Upper lobe of right lung (tissue), 1 donor: ENCODE measurements at places on chromosomes 13 and 19. TPM values are rescaled to one million over a fixed set of nuclear protein-coding genes. Genes with fewer than 3 reads are reported as not detected.
A peak's percentile ranks its signal among the peaks of the same experiment; 100 is the strongest.

GRCh38 chr13:20291675-20292074 is 59.6 kb upstream of the GJB6 start:
- H3K4me3 ChIP-seq, result no peak overlapping the region
- no peaks in the 10 kb centered on the region for H3K27me3 ChIP-seq
- no peaks in the 10 kb centered on the region for H3K4me1 ChIP-seq

GRCh38 chr19:13872695-13873389 is 4.1 kb upstream of the NANOS3 start:
- DNase-seq, result no peak
- no peak overlapping the region for H3K27ac ChIP-seq
- no peaks in the 10 kb centered on the region for H3K36me3 ChIP-seq
- peak overlapping the region; percentile 33 for H3K4me3 ChIP-seq
- no peaks in the 10 kb centered on the region for H3K27me3 ChIP-seq

GRCh38 chr19:30924670-30925069 is 424.6 kb downstream of the TSHZ3 start:
- no peaks in the 10 kb centered on the region for H3K4me1 ChIP-seq
- no peaks in the 10 kb centered on the region for H3K36me3 ChIP-seq
- no peak for DNase-seq
- no peak overlapping the region for H3K4me3 ChIP-seq

DNA sequence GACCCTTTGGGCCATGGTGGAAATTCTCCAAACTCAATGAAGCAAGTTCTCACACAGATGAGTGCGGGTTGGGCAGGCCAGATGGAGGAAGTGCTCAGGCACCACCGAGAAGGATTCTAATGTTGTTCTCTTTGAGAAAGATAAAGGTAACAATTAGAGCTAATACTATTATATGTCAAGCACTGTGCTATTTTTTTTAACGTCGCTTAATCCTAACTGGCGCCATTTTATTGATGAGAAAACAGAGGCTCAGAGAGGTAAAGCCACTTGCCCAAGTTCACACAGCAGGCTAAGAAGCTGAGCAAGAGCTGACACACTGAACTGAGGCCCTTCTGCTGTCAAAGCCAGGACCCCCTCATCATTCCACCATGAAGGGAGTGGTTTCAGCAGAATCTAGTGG is 1.0 kb downstream of the FBL start:
- no peaks in the 10 kb centered on the region for H3K27me3 ChIP-seq
- peak overlapping the region; percentile 96 for H3K4me3 ChIP-seq
- H3K4me1 ChIP-seq, result peaks cover 32% of the 10 kb centered on the region
- peaks cover 1% of the 10 kb centered on the region for H3K36me3 ChIP-seq
- no peak for DNase-seq
- H3K27ac ChIP-seq, result peak overlapping the region; percentile 93

GRCh38 chr13:76816394-76816793 is 69.8 kb downstream of the KCTD12 start:
- no peak overlapping the region for H3K27ac ChIP-seq
- no peaks in the 10 kb centered on the region for H3K4me1 ChIP-seq
- DNase-seq, result no peak
- no peak overlapping the region for H3K4me3 ChIP-seq
- H3K27me3 ChIP-seq, result no peaks in the 10 kb centered on the region

DNA sequence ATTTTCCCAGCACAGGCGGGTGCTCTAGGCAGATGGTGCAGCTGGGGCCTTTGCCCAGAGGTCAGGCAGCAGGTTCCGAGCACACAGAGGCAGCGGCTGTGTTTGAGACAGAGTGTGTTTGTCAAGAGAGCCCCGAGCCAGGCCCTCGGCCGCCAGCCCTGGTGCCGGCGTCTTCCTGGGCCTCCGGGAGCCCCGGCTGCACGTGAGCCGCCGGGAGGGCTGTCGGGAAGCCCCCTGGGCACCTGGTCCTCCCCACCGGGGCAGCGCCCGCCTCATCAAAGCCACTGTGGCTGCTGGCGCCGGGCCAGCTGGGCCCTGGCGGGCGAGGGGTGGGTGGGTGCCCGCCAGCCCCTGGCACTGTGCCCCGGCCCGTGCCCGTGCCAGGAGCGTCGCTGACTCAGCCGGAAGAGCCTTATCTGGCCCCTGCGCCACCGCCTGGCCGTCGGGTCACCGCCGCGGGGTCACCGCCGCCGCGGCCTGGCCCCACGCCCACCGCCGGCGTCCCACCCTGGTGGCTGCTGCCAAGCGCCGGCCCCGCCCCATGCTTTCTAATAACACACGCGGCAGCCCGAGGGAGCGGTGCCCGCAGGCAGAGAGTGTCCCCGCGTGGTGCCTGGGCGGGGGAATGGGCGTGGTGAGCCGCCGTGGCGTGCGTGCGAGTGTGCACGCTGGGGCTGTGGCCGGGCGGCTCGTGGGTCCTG is 14.9 kb downstream of the ARID3A start:
- no peaks in the 10 kb centered on the region for H3K27me3 ChIP-seq
- H3K4me3 ChIP-seq, result peak overlapping the region; percentile 41
- DNase-seq, result peak; percentile 90

DNA sequence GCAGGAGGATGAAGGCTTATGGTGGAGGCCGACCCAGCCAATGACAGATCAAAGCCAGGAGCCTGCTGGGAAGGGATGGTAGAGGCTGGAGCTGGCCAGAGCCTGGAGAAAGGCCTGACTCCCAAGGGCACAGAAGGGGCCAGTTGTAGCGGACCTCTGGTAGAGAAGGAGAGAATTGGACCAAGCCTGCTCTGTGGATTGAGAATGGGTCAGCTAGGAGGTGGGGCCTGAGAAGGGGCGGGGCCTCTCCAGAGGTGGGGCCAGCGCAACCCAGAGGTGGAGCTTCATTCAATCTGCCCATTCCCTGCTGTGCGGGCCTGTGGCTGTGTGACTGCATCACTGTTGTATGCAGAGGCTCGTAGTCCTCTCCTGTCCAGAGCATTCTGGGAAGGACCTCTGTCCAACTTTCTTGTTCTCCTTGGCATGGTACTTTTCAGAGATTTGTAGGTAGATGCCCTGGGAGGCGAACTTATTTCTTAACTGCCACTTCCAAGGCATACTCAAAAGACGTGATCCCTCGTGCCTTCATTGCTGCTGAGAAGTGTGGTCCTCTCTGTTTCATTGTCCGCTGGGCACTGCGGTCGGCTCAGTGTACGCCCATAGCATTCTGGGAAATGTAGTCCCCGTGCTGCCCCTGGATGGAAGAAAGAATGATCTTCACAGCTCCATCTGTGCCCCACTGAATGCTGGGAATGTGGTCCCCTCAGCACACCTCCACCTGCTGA is 6.7 kb downstream of the GRIN2D start:
- H3K4me1 ChIP-seq, result no peaks in the 10 kb centered on the region
- H3K36me3 ChIP-seq, result no peaks in the 10 kb centered on the region
- H3K27ac ChIP-seq, result no peak overlapping the region
- H3K27me3 ChIP-seq, result peaks cover 28% of the 10 kb centered on the region
- H3K4me3 ChIP-seq, result no peak overlapping the region

DNA sequence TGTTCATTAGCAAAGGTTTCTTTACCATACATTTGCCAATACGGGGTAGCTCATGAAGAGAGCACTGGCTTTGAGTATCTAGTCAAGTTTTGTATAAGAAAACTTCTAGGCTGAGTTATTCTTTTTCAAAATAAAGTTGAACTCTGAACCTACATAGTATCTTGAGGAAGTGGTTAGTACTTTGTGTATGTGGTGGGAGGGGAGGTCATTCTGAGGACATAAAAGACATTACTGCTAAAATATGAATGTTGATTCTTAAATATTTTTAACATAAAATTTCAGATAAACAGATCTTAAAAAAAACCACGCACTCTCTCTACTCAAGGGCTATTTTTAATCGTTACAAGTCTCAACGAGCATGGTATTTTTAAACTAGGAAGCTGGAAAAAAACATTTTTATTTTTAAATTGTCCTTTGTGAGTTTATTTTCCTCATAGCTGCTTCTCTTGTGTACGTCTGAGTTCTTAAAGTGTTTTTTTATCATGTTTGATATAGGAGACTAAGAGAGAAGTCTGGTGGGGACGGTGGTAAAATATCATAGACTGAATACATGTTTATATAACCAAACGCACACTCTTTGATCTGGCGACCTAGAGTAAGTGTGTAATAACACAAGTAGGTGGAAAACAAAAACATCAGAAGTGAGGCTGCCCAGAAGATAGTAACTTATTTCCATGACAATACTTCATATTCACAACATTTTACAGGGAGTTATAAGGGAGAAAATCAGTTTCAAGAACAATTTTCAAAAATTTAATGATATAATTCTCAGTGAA is 118.0 kb upstream of the POSTN start:
- H3K36me3 ChIP-seq, result no peaks in the 10 kb centered on the region
- no peak overlapping the region for H3K27ac ChIP-seq
- H3K27me3 ChIP-seq, result no peaks in the 10 kb centered on the region
- no peak for DNase-seq
- H3K4me1 ChIP-seq, result no peaks in the 10 kb centered on the region
- H3K4me3 ChIP-seq, result no peak overlapping the region

DNA sequence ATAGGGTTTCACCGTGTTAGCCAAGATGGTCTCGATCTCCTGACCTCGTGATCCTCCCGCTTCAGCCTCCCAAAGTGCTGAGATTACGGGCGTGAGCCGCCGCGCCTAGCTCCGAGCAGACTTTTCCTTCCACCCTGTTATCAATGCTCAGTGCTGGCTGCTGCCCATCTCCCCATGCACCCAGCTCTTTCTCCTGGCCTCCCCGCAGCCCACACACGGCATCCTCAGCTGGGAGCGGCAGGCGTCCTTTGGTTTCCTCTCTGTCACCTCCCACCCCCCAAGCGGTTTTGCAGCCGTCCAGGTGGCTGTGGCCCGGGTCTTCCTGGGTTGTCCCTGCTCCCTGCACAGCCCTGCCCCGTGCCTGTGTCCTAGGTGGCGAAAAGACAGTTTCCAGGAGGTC is 12.1 kb downstream of the PRR22 start:
- no peak overlapping the region for H3K4me3 ChIP-seq
- H3K4me1 ChIP-seq, result no peaks in the 10 kb centered on the region
- H3K27me3 ChIP-seq, result no peaks in the 10 kb centered on the region

DNA sequence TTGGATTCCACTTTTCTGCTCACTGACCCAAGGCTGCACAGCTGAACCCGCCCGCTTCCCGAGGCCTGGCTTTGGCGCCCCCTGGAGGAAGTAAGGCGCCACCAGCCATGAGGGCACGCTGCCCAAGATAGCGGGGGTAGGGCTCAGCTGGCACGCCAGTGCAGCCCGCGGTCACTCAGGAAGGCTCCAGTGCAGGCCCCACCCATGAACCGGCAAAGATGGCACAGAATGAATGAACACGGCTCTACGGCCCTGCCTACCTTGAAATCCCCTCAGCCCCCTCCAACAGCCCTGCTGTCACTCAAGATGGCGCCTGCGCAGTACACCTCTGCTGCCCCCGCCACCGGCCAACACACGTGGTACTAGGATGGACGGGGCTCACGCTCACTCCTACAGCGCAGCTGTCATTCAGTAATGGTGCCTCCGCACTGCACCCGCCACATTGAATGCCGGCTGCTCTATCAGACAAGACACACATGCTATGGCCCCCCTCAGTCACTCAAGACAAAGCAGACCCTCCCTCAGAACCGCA is 3.0 kb downstream of the PEG3 start:
- DNase-seq, result peak; percentile 82
- no peaks in the 10 kb centered on the region for H3K4me1 ChIP-seq
- peak overlapping the region; percentile 1 for H3K27ac ChIP-seq
- H3K4me3 ChIP-seq, result peak overlapping the region; percentile 42

DNA sequence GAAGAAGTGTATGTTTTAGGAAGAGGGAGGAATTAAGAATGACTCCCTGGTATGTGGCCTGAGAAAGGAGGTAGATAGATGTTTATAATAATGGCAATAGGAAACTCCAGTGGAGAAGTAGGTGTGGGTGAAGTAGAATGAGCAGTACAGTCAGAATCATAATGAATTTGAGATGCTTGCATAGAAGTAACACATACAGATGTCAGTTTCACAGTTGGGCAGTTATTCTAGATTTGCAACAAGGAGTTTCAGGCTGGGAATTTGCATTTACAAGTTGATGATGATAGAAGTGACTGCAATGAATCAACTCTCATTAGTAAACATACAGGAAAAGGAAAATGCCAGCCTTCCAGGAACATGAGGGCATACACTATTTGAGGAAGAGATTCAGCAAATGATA is 149.0 kb downstream of the SLITRK1 start:
- no peaks in the 10 kb centered on the region for H3K4me1 ChIP-seq
- H3K27ac ChIP-seq, result no peak overlapping the region
- no peak for DNase-seq
- H3K4me3 ChIP-seq, result no peak overlapping the region

MEIOSIN gene
- not detected for total RNA-seq

PLIN4 gene
- 4.1 TPM for total RNA-seq

POU2F2 gene
- 6.1 TPM for total RNA-seq
